ENCODE measurements at places on chromosomes 11 and 22. TPM values are rescaled to one million over a fixed set of nuclear protein-coding genes. Genes with fewer than 3 reads are reported as not detected.

Gene TSKU
- 46.2 TPM for total RNA-seq

Gene C22orf31
- total RNA-seq = not detected

Gene HBE1
- total RNA-seq = not detected

Gene OLFML1
- 22.5 TPM for total RNA-seq

Gene TMEM121B
- total RNA-seq = not detected

Measured in pericardium fibroblast (primary cell).